ENCODE measurements at places on chromosomes 12 and 14. TPM values are rescaled to one million over a fixed set of nuclear protein-coding genes. Genes with fewer than 3 reads are reported as not detected.

The SPRYD4 gene
- total RNA-seq: 3.4 TPM

The TSHR gene
- total RNA-seq: 0.62 TPM

The CCDC196 gene
- total RNA-seq: not detected

The SLCO1A2 gene
- total RNA-seq: not detected

The KRT7 gene
- total RNA-seq: 5.1 TPM

The KRT77 gene
- total RNA-seq: not detected

The FOXG1 gene
- total RNA-seq: not detected

The NUMB gene
- 119 TPM for total RNA-seq

The SDR39U1 gene
- 87.5 TPM for total RNA-seq

The PLA2G1B gene
- total RNA-seq: not detected

The MMP19 gene
- total RNA-seq: 5.6 TPM

The PRKAB1 gene
- 36.3 TPM for total RNA-seq

The NRIP2 gene
- 2.4 TPM for total RNA-seq

The LRIG3 gene
- 42.0 TPM for total RNA-seq

The HOXC4 gene
- total RNA-seq: 1.2 TPM

The CLEC4D gene
- 0.30 TPM for total RNA-seq

The CELA1 gene
- not detected for total RNA-seq

The MAP3K9 gene
- 0.51 TPM for total RNA-seq

The ISM2 gene
- total RNA-seq: 1.5 TPM

The CLEC6A gene
- total RNA-seq: not detected

The MFAP5 gene
- 259 TPM for total RNA-seq

The MLEC gene
- total RNA-seq: 88.2 TPM

The APOLD1 gene
- total RNA-seq: 88.8 TPM

The PKP2 gene
- 9.7 TPM for total RNA-seq

The IL22 gene
- not detected for total RNA-seq

The PTPRB gene
- 38.5 TPM for total RNA-seq

The KRT2 gene
- total RNA-seq: not detected

The NOC4L gene
- 15.4 TPM for total RNA-seq

The KLHL33 gene
- total RNA-seq: 1.3 TPM

The ACOT2 gene
- 48.8 TPM for total RNA-seq

The CDH24 gene
- total RNA-seq: 18.0 TPM

The APOF gene
- total RNA-seq: not detected

The KRT1 gene
- total RNA-seq: 1.5 TPM
